ENCODE measurements at places on chromosomes 4 and X.

DNA sequence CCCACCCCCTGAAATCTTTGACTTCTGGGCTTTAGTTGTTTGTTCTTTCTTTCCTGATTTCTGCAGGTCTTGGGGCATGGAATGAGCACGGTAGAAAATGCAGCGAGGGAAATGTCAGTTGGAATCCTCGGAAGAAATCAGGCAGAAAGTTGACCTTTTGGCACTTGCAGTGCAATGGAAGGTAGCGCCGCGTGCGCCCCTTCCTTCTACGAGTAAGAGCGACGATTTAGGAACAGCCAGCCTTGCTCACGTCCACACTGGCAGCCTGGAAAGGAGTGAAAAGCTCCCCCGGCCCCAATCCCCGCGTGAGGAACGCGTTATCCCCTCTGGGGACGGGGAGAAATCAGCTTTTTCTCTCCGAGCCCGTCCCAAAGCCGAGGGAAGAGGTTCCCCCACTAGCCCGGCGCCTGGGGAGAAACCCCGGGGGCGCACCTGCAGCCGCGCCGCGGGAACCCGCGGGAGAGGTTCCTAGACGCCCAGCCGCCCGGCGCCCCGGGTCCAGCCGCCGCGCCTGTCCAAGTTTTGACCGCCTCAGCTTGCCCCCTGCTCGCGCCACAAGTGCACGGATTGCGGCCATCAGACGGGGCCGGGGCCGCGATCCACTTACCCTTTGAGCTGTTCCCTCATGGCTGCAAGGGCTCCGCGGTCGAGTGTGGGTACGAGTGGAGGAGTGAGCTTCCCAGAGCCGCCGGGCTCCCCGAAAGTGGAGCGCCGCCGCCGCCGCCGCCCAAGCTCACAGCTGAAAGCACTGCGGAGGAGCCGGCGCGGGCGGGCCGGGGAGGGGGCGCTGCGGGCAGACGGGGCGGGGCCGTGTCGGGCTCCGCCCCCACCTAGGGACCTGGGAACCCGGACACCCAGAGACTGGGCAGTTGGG lies 194.6 kb upstream of the FTHL17 start:
- DNase-seq: peak; percentile 16

- no peak for DNase-seq
Observed at GRCh38 chr4:176939445-176939844, 146.7 kb upstream of the VEGFC start.

- DNase-seq: no peak
Observed at GRCh38 chrX:46330981-46331380, 214.2 kb downstream of the ZNF674 start.

DNA sequence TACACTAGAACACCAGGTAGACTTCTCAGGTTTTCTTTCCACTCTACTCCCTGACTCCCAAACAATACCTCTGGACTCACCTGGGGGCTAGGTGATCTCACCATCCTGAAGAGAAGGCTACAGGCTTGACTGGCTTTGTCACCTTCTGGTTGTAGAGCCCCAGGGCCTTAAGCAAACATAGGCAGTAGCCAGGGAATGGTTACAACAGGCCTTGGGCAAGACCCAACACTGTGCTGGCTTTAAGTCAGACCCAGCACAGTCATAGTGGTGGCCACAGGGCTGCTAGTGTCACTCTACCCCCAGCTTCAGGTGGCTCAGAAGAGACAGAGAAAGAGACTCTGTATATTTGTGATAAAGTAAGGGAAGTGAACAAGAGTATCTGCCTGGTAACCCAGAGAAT lies 118.1 kb upstream of the EMCN start:
- DNase-seq: no peak

- no peak for DNase-seq
Observed at GRCh38 chr4:26729547-26729946, 131.1 kb upstream of the STIM2 start.

DNA sequence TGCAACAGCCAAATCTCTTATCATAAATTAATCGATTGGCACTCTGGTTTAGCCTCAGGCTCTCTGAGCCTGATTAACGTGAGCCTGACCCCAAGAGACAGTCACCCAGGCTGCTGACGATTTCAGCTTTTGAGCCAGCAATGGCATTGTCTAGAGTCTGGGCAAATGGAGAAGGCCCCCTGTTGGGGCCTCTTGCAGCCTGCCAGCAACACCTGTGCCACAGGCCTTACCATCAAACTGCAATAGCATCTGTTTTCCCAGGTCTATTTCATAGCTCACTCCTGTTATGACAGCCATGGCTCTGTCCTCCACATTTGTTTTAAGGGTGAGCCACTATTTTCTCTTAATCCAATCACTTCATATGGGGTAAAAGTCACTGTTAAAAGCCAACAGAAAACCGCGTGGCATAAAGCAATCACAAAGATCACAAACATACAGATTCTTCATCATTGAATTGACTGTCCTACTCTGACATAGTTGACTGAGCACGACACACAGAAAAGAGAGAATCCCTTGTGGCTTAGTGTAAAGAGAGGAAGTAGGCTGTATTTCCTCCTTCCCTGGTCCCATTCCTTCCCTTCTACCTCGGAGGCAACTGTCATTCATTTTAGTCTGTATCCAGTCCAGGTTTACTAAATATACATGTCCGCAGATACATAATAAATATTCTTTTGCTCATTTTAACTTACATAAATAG lies 47.8 kb downstream of the SLC9A7 start:
- DNase-seq: no peak

DNA sequence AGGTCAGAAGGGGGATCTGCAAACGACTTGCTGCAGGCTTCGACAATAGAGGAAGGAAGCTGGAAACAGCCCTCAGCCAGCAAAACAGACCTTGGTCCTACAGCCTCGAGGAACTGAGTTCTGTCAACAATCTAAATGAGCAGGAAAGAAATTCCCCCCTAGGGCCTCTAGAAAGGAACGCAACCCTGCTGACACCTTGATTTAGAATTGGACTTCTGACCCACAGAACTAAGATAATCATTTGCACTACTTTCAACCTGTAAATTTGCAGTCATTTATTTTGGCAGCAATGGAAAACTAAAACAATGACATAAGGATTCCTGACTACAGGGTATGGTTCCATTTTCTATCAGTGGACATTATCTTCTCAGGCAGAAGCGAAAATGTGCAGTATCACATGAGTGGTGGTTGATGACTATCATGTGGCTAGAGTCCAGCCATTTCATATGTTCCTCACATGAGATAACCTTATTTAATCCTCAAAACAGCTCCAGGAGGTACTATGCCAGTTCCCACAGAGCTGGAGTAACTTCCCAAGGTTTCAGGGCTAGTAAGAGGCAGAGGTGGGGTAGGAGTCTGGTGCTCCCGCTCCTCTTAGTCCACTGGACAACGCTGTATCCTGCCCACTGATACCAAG lies 61.6 kb downstream of the SAT1 start:
- peak; percentile 1 for DNase-seq

- DNase-seq: no peak
Observed at GRCh38 chr4:7993671-7994070, 54.0 kb upstream of the AFAP1 start.

DNA sequence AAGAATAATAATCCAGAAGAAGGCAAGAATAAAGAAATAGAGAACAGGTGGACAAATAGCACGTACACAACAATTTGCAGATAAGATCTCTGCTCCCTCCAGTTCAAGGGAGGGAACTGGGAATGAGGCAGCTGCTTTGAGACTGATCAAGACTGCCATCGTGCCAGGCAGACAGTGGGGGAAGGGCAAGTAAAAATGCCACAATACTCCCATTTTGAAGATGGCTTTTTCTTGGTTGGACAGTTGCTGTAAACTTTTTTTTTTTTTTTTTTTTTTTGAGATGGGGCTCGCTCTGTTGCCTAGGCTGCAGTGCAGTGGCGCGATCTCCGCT lies 17.2 kb downstream of the USP11 start:
- no peak for DNase-seq

- DNase-seq: no peak
Observed at GRCh38 chr4:127968586-127968985, 3.4 kb downstream of the ABHD18 start.

- DNase-seq: no peak
Observed at GRCh38 chr4:17597517-17597916, 16.9 kb upstream of the MED28 start.

GRCh38 chr4:139875411-139875825 lies 209.8 kb downstream of the MGST2 start:
- DNase-seq: no peak

All from C1 segment of cervical spinal cord (tissue), 14 donors.